Uterine smooth muscle cell (primary cell): ENCODE measurements at places on chromosomes 13 and 19. TPM values are rescaled to one million over a fixed set of nuclear protein-coding genes. Genes with fewer than 3 reads are reported as not detected.

The CEACAM8 gene
- total RNA-seq = not detected in 2 replicates

The ATXN8OS gene
- total RNA-seq = not detected in 2 replicates

The PSG2 gene
- 0.12 TPM in 1 of 2 replicates, not detected in the other for total RNA-seq

The ATP8A2 gene
- 0.22 and 0.25 TPM in 2 replicates for total RNA-seq

The SPIB gene
- total RNA-seq = not detected in 2 replicates

The DAND5 gene
- total RNA-seq = 0.12 TPM in 1 of 2 replicates, not detected in the other

The KANK2 gene
- 403 and 554 TPM in 2 replicates for total RNA-seq

The KMT5C gene
- total RNA-seq = 6.5 and 12.1 TPM in 2 replicates

The CLIP3 gene
- 5.4 and 12.6 TPM in 2 replicates for total RNA-seq

The EVI5L gene
- 12.3 and 23.0 TPM in 2 replicates for total RNA-seq

The TMIGD2 gene
- total RNA-seq = not detected in 2 replicates

The LIM2 gene
- total RNA-seq = not detected in 2 replicates

The ZNF14 gene
- total RNA-seq = 5.2 and 8.4 TPM in 2 replicates

The DZIP1 gene
- total RNA-seq = 42.2 and 55.2 TPM in 2 replicates
